ENCODE measurements at places on chromosomes 6 and 20.

DNA sequence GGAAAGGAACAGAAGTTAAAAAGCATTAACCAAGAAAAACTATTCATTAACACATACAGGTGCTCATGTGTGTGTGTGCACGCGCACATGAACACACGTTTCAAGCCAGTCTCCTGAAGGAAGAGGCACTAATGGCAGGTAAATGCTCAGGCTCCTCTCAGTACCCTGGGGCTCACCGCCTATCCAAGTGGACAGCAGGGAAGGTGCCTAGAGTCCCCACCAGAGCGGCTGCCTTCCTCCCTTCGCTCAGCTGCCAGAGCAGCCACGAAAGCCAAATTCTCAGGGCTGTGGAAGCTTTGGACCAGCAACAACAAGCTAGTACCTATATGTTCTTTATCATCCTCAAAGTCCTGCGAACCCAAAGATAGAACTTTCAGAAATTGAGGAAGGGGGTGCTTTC, 42.6 kb downstream of the PLCG1 start:
- no peak for DNase-seq

GRCh38 chr6:69880601-69881000, 14.2 kb downstream of the COL19A1 start:
- no peak for DNase-seq

GRCh38 chr20:48930035-48930434, 8.5 kb downstream of the ARFGEF2 start:
- no peak for DNase-seq

DNA sequence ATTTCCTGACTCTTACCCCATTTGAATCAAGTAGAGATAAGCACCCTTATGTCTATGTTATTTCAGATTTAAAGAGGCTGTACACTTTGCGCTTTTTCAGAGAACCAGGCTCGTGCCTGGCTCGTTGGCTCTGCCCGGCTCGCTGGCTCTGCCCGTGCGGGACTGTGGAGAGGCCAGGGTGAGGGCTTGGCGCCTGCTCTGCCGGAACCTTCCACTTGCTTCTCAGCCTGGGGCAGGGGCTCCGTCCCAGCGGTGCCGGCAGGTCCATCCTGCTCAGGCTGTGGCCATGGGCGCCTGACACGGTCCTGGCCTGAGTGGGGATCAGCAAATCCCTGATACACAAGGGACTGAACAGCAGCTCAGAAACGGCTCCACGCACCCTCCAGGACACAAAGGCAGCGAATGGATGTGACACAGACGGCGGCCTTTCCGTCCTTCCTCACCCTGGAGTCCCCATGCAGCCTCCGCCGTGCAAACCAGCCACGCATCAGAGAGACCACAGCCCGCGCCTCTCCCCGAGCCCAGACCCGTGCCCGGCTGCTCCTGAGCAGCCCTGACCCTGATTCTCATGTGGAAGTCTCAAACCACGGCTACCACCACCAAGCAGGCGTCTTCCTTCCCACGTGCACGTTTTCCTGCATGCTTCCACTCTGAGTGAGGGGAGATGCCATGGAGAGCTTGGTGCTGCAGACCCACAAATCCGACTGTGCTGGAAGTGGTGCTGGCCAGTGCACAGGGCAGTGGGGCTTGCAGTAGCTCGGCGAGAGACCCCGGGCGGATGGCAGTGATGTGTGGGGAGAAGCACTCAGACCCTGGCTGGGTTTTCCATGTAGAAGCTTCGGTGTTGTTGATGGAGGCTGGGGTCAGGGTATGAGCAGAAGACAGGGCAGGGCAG, 233.9 kb downstream of the ERMARD start:
- DNase-seq, result no peak

- no peak for DNase-seq
These were observed 20.1 kb downstream of the OPRM1 start for GRCh38 chr6:154058963-154059680.

DNA sequence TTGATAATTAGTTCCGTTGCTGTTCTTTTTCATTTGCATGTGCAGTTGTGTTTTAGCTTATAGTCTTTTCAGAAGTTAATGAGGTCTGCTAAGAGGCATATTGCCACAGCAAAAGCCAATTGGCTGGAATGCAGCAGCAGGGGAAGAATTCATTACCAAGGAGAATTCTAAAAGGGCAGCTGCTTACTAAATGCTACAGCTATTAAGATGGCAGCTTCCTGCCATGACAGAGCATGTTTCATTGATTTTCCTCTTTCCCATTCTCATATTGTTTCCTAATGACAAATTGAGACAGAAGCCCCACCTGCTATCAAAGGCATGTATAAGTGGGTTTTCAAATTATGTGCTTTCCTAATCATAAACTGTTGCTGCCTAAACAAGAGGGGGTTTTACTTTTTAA, 66.6 kb downstream of the CLVS2 start:
- no peak for DNase-seq

DNA sequence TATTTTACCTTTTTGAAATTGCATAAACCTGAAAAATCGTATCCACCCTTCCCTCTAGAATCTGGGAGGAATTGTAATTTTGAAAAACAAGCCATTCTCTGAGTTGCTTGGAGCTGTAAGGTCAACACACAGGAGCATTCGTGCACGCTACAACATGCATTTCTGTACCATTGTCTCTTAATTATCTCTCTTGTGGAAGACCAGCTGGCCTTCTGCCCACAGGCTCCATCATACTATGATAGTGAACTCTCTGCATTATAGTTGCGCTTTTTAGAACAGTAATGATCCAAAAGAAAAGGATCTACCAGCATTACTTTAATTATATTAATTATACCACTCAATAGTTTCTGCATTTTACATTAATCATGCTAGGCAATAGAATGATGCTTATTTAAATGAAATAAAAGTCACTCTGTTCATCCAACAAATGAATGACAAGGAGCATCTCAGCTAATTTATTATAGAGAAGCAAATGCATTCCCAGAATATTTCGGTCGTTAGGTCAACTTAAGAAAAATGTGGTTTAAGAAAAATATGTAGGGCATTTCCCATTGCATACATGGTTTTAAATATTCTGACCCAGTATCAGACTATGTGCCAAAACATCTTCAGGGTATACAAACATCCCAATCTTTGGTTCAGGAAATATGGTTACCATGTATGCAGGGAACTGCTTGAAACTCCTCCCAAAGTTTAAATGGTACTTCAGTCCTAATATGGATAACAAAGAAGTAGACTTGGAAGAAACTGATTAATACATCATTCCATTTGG, 263.5 kb downstream of the TFAP2A start:
- DNase-seq, result no peak

DNA sequence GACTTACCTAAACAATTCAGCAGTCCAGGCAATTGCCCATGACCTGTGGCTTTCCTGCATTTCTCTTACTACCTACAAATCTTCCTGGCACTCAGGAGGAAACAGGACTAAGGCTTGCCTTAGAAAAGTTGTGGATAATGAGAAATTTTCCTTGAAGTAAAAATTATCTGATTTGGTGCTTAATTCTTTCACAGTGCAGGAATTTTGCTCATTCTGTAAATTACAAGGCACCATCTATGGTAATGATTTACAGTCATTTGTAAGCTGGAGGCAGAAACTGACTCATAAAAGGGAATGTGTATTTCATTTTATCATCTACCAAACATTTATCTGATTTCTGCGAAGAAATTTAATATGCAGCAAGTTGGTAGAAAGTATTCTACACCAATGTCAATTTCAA, 211.5 kb upstream of the FKBP1C start:
- no peak for DNase-seq

DNA sequence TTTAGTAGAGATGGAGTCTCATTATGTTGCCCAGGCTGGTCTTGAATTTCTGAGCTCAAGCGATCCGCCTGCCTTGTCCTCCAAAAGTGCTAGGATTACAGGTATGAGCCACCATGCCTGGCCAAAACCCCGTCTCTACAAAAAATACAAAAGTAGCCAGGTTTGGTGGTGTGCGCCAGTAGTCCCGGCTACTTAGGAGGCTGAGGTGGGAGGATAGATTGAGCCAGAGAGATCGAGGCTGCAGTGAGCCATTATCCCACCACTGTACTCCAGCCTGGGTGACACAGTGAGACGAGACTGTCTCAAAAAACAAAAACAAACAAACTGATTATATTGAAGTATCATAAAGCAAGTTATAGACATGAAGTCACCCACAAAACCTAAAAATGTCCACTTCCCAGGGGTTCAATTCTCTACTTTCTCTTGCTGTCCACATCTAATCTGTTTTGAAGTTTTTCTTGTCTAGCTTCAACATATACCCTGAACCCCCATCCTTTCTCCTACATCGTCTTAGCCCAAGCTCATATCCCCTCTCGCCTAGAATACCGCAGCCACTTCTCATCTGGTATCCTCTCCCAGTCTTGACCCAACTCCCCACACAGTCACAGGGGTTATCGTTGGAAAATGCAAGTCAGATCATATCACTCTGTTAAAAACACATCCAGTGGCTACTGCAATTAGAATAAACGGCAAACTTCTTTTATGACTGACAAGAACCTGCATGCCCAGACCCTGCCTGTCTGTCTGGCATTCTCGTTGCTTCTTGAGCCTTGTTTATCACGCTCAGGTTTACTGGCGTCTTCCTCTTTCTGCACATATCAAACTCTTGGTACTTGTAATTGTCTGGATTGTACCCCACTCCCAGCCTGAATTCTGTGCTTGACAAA, 20.1 kb upstream of the NCOA3 start:
- DNase-seq, result no peak

- no peak for DNase-seq
These were observed 51.6 kb upstream of the GTSF1L start for GRCh38 chr20:43778375-43778774.

GRCh38 chr6:7157752-7158616, 50.2 kb downstream of the RREB1 start:
- no peak for DNase-seq

GRCh38 chr20:9262653-9263194, 193.8 kb downstream of the PLCB4 start:
- DNase-seq, result no peak

DNA sequence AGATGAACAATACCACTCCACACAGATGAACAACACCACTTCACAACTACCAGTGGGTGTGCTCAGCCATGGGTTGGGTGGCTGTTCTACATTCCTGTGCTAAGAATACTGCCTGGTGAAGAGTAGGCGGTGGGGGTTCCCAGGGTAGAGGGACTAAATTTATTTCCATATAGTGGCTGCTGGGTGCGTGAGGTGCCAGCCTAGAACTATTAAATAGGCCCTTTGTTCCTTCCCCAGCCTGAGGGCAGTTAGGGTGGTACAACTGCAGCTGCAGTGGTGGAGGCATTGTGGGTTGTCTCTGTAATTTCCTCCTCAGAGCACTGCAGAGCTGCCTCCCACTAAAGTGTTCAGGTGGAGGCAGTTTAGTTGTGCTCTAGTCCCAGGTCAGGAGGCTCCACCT, 618.4 kb downstream of the MMUT start:
- no peak for DNase-seq

- no peak for DNase-seq
These were observed 57.4 kb upstream of the PSMF1 start for GRCh38 chr20:1060985-1061384.

DNA sequence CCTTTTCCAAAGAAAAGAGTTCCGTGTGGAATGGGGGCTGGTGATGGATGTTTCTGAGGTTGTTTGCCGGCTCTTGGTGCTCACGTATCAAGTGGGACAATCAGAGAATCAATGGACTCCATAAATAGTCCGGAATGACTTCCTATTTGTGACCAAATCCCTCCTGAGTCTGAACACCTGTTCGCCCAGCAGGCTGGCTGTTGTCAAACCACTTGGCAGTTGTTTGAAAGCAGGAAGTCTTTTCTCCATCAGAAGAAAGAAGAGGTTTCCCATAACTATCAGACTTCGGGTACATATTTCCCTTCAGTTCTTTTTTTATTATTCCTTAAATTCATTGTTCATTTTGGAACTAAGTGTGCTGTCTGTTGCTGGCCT, 154.7 kb upstream of the RIN2 start:
- no peak for DNase-seq

DNA sequence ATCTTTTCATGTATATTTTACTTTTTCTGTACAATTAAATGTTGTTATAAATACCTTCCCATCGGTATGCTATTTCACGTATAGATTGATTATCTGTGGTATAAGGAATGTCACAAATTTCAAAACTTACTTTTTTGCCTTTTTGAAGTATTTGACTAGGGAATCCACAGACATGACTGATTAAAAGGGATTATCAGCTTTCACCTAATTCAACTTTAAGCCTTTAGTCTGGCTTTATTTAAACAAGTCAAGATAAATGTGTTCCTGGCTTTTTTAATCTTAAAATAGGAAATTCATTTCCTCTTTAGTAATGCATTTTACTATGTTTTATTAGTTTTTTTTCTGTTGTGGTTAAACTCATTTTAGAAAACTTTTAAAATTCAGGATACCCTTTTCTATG, 160.0 kb downstream of the MACROD2 start:
- DNase-seq, result no peak

DNA sequence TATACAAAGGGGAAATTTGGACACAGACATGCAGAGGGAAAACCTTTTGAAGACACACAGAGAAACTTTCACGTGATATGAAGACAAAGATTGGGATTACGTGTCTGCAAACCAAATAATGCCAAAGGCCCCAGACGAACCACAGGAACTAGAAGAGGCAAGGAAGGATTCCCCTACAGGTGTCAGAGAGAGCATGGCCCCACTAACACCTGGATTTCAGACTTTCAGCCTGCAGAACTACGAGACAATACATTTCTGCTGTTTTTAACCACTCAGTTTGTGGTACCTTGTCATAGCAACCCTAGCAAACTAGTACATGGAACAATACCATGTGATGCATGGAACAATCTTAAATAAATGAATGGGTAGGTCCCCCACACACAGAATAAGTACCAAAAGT, 341.0 kb downstream of the HDGFL1 start:
- no peak for DNase-seq

DNA sequence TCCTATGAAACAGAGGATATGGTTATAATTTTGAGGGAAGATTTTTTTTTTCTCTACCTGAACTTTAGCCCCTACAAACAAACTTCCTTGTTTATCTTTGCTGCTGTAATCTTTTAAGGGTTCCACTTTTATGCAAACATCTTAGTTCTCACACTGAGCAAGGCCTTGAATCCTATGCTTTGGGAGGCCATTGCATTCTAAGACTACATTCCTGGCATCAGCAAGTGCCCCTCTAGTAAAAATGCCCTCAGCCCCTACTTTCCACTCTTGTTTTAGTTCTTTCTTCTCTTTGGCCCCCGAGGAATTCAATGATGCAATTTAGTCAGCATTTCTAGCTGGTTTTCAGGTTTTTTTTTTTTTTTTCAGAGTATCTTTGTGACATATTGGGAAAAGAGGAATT, 8.1 kb upstream of the AHI1 start:
- DNase-seq, result no peak

- DNase-seq, result no peak
These were observed 12.1 kb upstream of the RAMACL start for GRCh38 chr6:166598441-166599138.

DNA sequence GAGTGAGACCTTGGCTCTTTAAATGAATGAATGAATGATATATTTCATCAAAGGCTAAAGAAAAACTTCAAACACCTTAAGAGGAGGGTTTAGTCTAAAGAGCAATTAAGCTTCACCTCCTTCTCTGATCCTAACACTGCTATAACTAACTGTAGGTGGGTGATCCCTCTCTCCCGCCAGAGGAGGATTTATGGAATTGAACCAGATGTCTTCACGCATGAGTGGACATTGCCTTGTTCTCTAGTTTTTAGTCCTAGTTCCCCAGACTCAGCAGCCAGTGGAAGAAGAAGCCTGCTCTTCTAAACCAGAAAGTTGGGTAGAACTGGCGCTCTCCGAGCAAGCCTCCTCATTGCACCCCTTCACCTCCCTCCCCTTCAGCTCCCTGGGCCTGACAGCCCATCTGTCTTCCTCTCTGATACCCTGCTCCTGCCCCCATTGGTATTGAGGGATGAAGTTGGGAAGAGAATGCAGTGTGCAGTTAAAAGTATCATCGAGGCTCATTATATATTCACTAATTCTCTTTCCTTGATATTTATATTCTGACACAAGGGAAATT, 142.7 kb downstream of the ARID1B start:
- no peak for DNase-seq
